ENCODE measurements at places on chromosomes 2 and 18.

DNA sequence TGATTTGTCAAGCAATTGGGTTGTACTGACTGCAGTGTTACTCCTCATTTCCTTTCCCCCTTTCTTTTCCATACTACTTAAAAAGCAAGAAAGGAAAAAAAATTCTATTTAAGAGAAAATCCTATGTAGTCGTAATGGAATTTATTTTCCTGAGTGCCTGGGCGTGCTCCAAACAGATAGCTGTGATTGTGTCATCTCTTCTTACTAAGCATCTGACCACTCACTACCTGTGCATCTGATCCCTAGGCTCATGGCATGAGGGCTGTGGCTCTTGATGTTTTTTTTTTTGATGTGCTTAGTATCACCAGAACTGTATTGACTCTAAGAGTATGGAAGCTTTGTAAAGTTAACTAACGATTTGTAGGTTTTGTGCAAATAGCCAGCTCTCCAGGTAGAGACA, 19.0 kb downstream of the CRIM1 start:
- DNase-seq, result no peak

GRCh38 chr2:191030521-191031154, 16.7 kb upstream of the STAT1 start:
- no peak for DNase-seq

DNA sequence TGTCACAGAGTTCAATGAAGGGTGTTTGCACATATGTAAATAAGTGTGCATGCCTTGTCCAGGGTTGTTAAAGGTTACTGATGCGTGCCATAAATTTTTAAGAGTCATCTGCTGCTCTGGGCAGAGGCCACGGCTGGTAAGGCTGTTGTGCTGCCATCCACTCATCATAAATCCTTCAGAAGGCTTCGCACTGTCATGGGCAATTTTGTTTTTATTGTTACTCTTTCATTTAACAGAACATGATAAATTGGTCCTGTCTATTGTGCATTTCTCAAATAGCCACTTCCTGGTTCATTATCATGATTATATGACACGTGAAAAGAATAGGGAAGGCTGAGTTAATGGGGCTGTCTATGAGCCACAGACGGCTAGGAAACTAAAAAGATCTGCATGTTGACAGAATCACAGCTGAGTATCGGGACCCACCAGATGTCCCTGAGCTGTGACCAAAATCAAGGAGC, 634.3 kb upstream of the SOX11 start:
- DNase-seq, result no peak

GRCh38 chr2:165469417-165469816, at the start of gene CSRNP3:
CSRNP3 (plus strand) TSS chr2:165469698; CDS start chr2:165595066, 125,368 bp downstream.
- DNase-seq, result no peak

DNA sequence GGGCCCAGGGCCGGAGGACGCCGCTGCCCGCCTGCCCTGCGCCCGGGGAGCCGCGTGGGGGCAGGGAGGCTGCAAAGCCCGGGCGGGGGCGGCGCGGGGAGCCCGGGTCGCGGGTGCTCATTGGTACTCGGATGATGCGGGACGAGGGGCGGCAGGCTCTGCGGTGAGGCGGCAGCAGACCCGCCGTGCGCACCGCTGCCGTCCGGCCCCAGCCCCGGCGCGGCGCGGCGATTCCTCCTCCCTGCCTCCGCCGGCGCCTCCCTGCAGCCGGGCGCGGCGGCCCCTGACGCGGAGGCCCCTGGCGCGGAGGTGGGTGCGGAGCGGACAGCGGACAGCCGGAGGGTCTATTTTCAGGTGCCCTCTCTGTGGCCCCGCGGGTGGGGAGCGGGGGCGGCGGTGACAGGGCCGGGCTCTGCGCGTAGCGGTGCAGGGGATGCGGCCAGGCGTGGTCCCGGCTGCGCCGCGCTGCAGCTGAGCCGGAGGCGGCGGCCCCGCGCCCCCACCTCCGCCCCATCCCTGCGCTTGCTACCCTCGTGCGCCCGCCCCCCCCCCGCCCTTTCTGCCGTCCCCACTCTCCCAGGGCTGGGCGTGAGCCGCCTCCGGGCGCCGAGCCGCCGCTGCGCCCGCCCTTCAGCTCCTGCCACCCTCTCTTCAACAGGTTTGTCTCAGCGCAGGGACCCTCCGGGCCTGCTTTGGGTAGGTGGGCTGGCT, 640 bp downstream of the SPTBN1 start:
- no peak for DNase-seq

- no peak for DNase-seq
These were observed 40.3 kb upstream of the SIGLEC15 start for GRCh38 chr18:45785134-45785533.

DNA sequence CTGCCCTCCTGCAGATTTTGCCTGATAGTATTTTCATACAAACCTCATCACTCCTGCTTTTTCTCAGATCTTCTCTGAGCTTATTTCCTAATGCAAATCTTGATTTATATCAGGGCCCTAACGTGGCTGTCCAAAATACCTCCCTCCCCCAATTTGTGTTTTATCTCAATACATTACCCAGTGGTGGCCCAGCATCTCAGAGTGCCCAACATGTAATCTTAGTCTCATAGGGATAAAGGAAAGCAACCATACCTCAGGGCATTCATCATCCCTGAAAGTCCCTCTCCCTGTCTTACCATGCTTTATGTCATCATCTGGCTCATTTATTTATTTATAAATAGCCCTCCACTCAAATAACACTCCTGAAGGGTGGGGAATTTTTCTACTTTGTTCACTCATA, 135.3 kb downstream of the SLC8A1 start:
- DNase-seq, result no peak

DNA sequence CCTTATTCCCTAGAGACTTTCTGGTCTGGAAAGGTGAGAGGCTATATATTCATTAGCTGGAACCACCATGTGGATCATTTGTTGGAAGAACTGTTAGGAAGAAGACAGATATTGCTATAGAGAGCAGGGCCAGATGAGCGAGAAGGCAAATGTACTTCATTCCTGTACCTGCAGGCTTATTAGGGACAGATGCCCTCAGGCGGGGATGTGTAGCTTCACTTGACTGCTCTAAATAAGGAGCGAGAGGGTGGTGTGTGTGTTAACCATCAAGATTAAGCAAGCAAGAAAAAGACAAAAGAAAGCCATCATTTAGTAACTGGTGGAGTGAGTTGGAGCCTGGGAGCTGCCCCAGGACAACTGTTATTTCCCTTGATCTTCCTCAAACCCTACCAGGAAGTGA, 36.4 kb downstream of the NEDD4L start:
- no peak for DNase-seq

DNA sequence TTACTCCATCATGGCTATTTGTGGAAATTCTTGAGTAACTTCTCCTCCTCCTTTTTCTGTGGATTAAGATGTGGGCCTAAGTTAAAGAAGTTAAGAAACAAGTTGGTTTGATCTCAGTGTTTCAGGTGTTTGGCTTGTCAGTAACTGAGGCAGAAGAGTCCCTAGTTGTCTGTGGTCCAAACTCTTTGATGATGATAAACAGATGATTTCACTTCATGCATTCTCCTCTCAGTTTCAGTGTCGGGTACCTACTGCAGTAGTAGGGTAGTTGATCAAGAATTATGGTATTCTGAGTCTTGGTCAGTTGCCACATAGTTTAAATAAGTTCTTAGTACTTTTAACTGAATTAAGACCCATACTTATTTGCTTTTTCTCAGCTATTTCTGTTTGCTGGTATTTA, 85.6 kb downstream of the NCOA1 start:
- DNase-seq, result no peak

DNA sequence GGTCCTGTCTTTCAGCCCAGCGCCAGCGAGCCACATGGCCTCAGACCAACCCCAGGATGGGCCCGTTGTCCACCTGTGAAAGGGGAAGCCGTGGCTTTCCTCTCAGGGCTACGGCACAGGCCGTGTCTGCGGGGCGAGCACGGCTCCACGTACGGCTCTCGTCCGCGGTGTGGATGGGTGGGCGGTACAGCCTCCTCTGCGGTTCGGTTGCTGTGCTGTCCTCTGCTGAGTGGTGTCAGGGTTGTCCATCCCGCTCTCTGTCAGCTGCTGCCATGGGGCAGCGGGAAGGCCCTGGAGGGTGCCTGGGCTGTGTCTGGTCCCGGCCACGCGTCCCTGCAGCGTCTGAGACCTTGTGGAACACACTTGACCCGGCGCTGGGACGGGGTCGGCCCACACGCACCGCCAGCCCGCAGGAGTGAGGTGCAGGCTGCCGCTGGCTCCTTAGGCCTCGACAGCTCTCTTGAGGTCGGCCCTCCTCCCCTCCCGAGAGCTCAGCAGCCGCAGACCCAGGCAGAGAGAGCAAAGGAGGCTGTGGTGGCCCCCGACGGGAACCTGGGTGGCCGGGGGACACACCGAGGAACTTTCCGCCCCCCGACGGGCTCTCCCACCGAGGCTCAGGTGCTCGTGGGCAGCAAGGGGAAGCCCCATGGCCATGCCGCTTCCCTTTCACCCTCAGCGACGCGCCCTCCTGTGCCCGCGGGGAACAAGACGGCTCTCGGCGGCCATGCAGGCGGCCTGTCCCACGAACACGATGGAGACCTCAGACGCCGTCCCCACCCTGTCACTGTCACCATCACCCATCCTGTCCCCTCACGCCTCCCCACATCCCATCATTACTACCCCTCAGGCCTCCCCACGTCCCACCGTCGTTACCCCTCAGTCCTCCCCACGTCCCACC, 128.7 kb downstream of the NFATC1 start:
- DNase-seq, result no peak

- DNase-seq, result no peak
These were observed 54.6 kb upstream of the TXNDC2 start for GRCh38 chr18:9831036-9831722.

DNA sequence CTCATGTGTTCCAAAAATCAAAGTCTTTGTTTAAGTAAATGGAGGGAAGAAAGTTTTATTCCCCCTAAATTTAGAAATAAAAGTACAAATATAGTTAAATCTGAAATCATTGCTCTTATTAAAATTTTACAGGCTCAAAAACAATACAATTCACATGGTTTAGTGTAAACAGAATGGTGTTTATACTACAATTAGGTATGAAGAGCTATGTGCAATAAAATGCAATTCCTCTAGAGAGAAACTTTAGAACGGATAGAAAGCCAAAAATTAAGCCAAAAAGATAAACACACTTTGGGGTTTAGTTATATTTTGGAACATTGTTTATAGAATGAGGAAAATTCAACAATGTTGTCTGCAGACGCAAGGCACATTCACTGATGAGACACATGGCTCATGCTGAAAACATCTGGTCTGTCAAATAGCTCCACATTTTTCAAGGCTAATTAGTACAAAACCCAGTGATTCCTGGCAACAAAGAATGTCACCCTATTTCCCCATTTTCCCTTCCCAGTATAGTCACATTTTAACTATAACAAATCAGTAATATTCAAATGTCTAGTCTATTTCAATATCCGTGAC, 103.3 kb downstream of the EXOC6B start:
- no peak for DNase-seq

DNA sequence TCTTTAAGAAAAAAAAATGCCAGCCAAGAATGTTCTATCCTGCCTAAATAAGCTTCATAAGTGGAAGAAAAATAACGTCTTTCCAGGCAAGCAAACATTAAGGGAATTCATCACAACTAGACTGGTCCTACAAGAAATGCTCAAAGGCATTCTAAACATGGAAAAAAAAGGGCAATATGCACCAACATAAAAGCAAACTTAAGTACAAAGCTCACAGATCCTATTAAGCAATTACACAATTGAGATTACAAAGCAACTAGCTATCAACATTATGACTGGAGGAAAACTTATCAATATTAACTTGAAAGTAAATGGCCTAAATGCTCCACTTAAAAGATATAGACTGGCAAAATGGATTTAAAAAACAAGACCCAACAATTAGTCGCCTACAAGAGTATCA, 240.6 kb upstream of the CTAGE1 start:
- no peak for DNase-seq

DNA sequence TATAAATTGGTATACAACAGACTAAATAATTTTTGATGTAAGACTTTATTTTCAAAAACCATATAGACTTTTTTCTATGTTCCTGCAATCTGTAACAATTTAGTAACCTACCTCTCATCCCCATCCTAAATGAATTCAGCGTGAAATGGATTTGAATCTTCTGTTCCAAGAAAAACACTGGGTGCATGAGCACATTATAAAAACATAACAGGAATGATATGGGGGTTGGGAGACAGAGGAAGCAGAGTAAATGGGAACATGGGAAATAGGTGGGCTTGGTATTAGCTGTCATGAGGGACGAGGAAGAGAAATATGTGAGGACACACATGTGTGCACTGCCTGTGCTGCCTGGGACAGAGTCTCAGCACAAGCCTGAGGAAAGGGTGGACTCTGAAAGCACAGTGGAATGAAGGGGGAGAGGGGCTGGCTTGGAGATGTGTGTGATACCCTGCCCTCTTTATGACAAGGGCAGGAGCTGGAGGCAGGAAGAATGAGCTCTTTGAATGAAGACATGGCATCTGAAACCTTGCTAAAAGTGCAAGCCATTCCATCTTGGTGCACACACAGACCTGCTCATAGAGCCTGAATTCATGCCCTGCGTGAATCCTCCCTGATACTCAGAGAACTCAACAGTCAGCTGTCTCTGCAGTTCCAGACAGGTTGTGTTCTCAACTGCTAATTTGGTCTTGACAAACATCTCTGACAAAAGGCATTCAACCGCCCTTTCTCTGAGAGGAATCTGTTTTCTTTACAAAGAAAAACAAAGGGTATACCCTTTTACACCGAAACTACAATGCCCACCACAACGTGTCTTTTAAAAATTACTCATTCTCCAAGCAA, 66.6 kb downstream of the EPB41L3 start:
- no peak for DNase-seq

DNA sequence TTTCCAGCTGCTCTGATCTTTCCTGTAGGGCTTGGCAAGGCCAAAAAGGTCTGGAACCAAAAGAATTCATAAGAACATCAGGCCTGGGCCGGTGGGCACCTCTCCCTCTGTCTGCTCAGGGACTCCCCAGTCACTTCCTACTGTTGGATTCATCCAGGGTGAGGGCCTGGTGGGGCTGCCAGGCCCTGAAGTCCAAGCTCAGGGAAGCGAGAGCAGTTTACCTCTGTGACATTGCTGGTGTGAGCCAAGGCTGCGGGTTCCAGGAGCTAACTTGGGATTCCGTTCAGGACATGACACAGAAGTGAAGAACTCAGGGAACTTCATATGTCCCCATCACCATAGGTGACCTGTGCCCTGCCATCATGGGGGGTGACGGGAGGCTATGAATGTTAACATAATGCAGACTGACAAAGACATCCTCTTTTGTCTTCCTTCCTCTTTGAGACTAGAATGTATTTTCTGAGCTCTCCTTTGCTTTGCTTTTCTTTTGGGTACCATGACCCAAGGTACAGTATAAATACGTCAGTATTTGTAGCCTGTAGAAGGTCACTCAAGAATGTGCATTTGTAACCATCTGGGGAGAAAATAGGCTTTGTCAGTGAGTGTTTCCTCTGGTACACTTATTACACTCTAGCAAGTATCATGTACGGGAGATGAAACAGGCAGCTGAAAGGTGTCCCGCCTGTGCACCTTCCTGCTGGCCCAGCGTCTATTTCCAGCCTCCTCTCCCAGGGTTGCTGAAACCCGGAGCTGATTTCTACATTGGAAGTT, 130.5 kb upstream of the SLC1A4 start:
- DNase-seq, result no peak

GRCh38 chr2:8525582-8526402, 156.1 kb upstream of the ID2 start:
- no peak for DNase-seq

DNA sequence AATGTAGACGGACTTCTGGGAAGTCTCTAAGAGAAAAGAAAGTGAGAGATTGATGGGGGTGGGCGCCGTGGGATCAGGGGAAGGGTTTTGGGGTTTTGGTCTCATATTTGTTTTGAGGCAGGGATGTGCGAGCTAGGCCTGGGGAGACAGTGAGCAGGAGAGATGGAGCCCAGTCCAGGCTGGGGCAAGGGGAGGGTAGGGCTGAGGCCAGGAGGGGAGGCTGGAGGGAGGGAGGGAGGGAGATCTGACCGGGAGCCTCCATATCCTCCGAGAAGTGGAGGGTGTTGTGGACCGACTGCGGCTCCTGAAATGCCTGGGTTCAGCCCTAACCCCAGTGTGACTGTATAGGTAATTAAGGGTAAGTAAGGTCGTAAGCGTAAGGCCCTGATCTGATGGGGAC, 72.8 kb upstream of the ODC1 start:
- DNase-seq, result no peak
